Activated CD4-positive, alpha-beta T cell treated with anti-CD3 and anti-CD28 coated beads, Interleukin-2, amount 50 U/mL, for 24 hours (primary cell): ENCODE measurements at places on chromosomes 4 and X.

- DNase-seq: no peak
Measured at GRCh38 chrX:8684201-8684965, 47.6 kb downstream of the ANOS1 start.

GRCh38 chr4:54308110-54308509 is 79.0 kb downstream of the PDGFRA start:
- DNase-seq: no peak

DNA sequence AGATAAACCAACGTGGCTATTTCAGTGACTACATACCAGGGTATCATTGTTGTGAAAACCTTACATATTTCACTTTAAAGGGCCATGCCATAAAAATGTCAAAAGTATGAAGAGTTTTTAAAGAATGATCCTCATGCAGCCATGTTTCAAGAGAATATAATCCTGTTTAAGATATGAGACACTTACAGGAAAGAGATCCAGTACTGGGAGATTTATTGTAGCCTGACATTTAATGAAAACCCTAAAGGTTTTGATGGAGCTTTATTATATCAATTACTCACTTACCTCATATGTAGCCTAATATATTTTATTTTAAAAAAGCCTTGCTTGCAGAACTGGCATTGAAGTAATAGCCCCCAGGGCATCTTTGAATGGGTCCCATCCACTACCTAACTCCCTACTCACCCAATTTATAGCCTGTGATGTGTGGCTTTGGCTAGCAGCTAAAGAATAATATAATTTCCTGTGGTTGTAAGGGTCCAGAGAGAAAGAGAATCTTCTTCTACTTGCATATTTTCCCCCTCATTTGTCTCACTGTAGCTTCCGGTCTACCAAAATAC is 7.7 kb upstream of the GABRG1 start:
- no peak for DNase-seq

DNA sequence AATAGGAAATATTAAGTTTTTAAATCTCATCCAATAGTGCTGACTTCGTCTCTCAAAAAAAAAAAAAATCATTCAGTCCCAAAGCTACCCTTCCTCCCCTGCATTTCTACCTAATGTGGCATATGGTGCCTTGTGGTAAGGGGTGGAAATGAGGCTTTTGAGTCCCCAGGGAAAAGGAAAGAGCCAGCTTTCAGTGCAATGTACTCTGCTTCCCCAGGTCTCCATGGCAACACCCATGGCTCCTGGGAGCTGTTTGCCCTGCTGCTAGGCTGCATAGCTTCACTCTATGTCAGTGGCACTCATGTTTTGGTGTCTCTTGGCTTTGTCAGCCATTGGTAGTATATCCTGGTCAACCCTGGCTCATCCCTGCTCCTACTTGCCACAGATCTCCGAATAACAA is 175.9 kb downstream of the SLC39A8 start:
- DNase-seq: no peak

DNA sequence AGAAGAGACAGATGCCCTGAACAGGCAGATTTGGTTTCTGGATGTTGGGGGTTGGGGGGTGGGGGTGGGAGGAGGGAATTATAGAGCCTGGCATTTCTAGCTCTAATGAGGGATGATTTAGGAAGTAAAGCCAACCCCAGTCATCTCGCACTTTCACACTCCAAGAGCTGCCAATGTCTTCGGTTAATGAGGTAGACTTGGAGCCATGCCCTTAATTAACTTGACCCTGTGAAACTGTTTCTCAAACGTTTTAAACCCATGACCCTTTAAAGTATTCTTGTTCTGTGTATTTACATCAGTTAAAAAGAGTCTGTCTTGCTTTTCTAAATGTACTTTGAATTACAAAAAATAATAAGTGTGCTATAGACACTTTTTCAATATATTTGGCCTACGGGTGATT is 466.9 kb downstream of the FAT4 start:
- DNase-seq: no peak

DNA sequence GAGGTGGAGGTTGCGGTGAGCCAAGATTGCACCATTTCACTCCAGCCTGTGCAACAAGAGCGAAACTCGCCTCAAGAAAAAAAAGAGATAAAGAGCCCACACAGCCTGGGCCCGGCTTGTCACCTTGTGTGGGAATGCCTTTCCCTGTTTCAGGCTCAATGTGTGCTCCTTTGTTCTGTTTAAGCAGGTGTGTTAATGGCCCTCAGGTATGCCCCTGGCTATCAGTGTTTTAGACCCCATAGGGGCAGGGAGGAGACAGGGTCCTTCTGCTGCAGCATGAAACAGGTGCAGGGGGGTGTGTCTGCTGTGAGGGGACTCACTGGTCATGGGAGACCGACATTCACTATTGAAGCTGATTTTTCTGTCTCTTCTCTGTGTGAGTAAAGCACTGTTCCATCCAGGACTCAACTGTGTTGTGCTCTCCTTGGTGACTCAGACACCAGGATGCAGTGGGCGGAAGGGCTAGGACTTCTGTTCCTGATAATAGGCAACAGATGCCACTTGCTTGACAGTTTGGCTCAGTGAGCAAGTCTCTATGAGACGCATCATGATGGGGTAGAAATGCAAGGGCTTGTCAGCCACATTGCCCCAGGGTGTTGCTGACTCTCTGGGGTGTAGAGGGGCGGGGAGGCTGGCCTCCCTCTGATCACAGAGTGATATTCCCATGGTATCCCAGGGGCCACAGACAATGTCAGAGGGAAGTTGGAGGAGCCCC is 15.6 kb upstream of the LAP3 start:
- no peak for DNase-seq

GRCh38 chr4:130266814-130267213 is 1170.9 kb downstream of the C4orf33 start:
- DNase-seq: no peak

DNA sequence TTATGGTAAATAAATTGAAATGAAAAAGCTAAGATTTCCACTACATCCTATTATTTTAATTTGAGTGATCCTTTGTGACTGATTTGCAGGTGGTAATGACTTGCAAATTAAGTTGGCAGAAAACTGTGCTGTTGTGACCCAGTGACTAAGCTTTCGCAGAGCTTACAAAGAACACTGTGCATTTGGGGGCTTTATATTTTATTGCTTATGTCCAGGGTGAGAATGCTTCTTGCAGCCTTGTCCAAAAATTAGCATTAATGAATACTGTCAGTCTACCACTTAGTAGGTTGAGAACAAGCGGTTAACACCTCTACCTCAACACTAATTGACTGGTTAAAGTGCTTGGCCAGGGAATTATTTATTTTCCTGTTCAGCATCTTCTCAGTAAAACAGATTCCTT is 991.3 kb upstream of the DIAPH2 start:
- no peak for DNase-seq
